ENCODE measurements at places on chromosomes 2 and 18. TPM values are rescaled to one million over a fixed set of nuclear protein-coding genes. Genes with fewer than 3 reads are reported as not detected.

The DSC3 gene
- total RNA-seq, result 4.1 TPM

The IMPACT gene
- 53.4 TPM for total RNA-seq

DNA sequence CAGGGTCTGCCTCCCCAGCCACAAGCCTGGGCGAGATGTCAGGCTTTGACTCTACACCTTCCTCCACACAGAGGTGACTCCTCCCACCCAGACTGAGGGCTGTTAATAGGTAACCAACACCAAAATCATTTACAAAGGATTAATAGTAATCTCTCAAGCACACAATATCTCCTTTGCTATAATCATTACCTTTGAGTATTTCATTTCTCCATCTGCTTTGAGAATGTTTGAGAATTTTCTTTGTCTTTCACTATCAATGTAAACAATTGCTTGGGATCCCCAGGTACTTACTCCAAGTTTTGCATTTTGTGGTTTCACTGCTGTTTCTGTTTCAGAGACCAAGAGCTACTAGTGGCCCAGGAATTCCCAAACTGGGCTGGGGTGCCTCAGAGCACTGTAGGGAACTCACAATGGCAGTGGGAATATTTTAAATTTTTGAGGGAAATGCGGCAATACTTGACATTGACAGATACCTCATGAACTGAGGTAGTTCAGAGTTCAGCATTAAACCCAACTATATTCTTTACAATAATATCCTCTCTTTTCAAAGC lies 166.4 kb upstream of the MGAT5 start:
- no peak for DNase-seq

- no peak for DNase-seq
These were observed 214.8 kb downstream of the NEDD4L start for GRCh38 chr18:58258692-58259342.

The ZNF396 gene
- 1.4 TPM for total RNA-seq

DNA sequence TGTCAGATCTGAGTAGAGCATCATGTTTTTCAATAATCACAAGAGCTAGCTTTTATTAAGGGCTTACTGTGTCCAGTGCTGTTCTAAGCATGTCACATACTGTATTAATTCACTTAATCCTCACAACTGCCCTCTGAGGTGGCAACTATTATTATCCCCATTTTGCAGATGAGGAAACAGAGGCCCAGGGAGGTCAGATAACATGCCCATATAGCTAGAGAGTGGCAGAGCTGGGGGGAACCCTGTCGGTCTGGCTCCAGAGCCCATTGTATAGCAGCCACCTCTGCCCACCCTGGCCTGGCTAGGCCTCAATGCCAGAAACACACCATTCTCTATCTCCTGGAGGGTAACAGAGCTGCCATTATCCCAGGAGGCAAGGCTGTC lies 113.2 kb downstream of the B3GNT2 start:
- no peak for DNase-seq

DNA sequence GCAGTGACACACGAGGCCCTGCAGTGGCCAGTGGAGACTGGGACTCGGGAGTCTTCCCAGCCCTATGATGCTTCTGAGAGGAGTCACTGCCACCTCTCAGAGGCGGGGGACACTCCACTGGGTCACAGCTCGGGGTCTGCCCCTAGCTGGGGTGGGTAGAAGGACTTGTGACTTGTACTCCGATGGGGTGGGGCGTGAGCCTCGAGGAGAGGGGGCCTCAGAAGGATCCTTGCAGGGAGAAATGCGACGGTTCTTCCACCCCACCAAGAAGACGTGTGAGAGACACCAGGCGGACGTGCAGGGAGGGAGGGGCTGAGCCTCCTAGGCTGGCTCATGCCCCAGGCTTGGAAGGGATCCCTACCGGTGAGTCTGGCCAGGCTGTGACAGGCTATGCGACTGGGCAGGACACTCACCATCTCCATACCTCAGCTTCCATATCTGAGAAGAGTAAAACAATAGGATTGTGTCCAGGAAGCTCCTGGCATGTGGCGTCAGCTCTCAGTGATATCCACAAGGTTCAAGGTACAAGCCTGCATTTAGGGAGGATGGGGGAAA lies 11.1 kb upstream of the OTOS start:
- peak; percentile 55 for DNase-seq

DNA sequence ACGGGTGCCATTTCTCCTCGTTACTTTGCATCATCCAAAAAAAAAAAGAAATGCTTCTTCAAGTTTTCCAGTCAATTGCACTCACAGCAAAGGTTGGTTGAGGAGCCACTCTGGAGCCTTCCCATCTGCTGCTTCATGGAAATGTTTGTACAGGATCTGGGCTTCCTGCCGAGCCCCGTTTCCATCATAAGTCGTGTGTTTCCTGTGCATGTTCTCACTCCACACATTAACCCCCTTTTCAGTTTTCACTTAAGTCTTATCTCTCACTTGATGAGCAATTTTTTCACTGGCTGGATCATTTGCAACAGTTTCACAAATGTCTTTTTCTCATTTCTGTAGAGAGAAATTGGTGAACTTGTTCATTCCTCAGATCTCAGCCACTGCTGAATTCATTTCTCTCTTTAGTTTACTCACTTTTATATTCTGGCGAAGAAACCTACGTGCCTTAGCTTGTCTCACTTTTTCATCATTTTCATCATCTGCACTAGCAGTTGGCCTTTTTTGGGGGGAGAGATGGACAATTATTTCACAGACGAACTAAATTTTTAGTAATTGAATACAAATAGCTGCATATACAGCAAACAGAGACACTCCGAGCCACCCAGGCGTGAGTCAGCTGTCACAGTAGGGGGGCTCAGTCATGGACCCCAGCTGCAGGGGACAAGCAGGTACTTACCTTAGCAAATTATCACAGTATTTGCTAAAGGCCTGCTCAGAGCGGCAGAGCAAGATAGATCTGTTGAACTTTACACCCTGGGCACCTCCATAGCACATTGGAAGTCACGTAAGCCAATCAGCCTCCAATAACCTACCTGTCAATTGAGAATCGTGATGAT lies 750.8 kb upstream of the ID2 start:
- no peak for DNase-seq

The MTIF2 gene
- 20.6 TPM for total RNA-seq

The EN1 gene
- total RNA-seq, result not detected

DNA sequence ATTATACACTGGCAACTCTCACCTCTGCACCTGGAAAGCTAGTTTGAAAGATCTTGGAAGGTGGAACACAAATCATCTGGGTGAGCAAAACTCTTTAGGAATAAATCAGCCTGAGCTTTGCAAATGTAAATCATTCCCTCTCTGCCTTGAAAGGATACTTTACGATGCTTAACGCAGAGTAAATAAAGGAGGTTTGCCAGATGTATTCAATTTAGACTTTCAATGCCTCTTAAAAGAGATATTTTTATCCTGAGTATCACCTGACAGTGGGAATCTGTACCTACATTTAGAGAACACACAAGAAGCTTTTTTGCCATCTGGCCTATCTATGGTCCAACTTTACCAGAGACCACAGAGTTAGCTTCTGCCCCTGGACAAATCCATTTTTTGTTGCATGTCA lies 983.2 kb upstream of the CDH2 start:
- DNase-seq, result no peak

The LRRTM4 gene
- total RNA-seq, result not detected

The CCDC74A gene
- 3.0 TPM for total RNA-seq

DNA sequence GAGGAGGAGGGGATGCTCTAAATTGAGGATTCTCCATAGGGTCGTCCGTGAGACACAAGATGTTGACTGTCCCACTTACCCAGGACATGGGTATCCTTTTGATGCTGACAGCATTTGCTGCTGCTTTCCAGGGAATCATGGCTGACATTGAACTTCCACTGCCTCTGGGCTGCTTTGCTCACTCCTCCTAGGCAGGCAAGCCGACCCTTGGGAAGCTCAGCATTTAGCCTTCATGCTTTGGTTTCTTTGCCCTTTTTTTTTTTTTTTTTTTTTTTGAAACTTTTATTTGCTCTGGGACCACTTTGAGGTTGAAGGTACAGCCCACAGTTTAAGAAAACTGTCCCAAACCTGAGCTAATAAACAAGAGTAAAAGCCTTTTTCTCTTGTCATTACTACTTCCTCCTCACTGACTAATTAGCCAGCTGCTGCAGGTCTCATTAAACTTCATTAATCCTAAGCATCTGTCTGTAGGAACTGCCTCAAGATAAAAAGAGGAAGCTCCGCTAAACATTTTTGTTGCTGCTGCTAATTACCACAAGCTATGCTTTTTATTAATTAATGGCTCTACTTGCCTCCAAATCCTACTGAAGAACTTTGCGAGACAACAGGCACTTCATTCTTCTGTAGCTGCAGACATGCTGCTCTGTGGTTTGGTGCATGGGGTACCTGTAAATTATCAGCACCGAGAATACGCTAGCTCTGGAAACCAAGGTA lies 125.4 kb downstream of the SPTBN1 start:
- no peak for DNase-seq

- no peak for DNase-seq
These were observed 42.3 kb upstream of the NCOA1 start for GRCh38 chr2:24448797-24449196.

The PRSS56 gene
- not detected for total RNA-seq

- DNase-seq, result no peak
These were observed 318.0 kb downstream of the FIGN start for GRCh38 chr2:163417596-163418337.

DNA sequence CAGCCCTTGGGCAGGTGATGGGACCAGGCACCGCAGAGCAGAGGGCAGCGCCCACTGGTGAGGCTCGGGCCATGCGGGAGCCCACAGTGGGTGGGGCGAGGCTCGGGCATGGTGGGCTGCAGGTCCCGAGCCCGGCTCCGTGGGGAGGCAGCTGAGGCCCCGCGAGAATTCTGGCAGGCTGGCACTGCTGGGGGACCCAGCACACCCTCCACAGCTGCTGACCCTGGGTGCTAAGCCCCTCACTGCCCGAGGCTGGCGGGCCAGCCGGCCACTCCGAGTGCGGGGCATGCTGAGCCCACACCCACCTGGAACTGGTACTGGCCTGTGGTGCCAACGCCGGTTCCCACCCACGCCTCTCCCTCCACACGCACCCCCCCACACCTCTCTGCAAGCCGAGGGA lies 29.7 kb upstream of the COL3A1 start:
- peak; percentile 90 for DNase-seq

GRCh38 chr2:32741575-32741974 lies 113.7 kb downstream of the TTC27 start:
- no peak for DNase-seq

DNA sequence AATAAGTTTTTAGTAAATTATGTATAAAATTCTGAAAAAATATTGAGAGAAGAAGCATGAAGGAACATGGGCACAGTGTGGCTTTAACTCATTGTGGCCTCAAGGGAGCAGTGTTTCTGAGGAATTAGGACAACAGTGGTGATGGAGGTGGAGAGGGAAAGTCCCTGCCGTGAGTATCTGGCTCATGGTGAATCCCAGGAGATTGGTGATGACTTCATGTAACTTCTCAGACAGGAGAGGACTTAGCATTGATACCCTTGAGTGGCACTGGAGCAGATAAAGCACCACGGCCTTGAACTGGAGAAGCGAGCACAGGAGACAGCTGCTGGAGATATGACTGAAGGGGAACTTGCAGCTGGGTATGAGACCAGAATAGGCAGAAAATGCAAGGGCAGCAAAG lies 35.0 kb upstream of the LRP1B start:
- no peak for DNase-seq

The COX7A2L gene
- 105 TPM for total RNA-seq

DNA sequence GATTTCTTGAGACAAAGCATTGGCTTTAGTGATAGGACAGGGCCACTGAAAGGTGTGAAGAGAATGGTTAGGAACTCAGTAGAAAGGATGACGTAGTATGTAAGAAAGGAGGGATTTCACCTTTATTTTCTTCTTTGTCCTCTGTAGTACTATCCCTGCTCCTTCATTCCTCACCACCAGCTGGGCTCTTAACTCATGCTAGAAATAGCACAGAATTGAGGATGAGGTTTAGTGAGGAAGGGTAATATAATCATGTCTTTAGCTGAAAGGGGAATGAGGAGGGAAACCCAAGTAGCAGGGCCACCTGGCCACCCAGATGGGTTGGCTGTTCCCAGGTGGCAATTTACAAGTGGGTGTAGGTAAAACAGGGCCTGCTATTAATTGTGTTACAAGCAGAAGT lies 15.2 kb downstream of the ACVR2A start:
- no peak for DNase-seq

The CDKL4 gene
- 1.1 TPM for total RNA-seq

The ST6GAL2 gene
- total RNA-seq, result 319 TPM

The PLGLB2 gene
- 6.5 TPM for total RNA-seq

The NEURL3 gene
- total RNA-seq, result not detected

The TUBA4B gene
- total RNA-seq, result not detected

The RAB6C gene
- total RNA-seq, result 0.24 TPM

GRCh38 chr18:45627204-45627526 lies 11.9 kb downstream of the SLC14A2 start:
- no peak for DNase-seq

DNA sequence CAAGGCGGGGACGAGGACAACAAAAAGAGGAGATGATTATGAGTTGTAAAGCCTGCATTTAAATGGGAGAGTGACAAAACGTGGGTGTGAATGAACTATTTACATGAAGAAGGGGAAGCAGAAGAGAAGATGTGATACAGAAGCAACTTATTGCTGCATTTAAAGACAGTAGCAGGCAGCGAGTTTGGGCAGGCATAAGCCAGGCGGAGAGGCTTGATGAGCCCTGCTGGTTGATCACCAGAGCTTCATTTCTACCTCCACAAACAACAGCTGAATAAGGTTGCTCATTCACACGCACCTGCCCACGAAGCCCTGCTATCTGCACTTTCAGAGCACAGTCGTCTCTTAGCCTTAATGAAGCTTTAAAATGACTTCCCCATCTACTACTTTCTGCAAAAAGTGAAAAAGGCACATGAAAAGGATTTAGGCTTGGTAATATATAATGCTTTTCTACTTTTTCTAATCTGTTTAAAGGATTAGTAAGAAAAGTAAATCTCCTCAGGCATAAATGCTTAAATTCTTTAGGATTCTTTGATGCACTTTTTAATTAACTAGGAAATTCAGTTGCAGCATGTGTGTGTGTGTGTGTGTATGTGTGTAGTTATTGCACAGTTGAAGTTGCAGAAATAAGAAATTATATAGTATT lies 3.1 kb downstream of the SLC38A11 start:
- DNase-seq, result no peak

DNA sequence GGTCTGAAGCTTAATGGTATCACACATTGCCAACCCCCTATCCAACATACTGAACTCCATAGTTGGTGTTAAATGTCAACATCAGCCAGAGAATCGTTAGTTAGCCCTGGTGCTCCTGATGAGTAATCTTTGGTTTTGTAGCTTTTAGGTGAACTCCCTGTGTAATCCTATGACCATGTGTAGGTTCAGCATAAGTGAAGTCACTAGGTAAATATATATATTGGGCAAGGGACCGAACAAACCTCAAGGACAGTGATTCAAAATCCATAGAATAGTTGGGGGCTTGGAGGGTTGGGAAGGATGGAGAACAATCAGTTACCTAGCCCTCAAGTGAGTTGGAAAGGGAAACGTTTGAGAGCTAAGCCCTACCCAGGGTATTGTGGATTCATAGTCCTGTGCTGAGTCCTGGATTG lies 16.0 kb upstream of the AP1S3 start:
- DNase-seq, result no peak

GRCh38 chr18:10170375-10170774 lies 256.6 kb downstream of the VAPA start:
- DNase-seq, result no peak

DNA sequence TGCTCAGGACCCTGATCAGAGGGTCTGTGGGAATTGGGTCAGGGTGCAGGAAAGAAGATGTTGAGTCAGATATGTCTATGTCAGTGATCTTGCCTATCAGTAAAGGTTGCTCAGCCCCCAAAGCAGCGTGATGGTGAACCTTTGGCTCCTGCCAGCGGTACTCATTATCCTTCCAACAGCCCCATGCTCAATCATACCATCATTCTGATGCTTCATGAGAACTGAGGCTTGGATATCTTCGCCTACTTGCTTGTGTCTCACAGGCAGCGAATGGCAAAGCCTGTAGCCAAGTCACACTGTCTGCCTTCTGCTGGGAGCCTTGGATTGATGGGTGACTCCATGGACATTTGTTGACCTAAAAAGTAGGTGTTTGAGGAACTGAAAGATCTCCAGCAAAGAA lies 19.0 kb upstream of the TMEM214 start:
- DNase-seq, result no peak

All from chondrocyte (in vitro differentiated cells).